CD14-positive monocyte (primary cell): ENCODE measurements at places on chromosomes 5 and 9.
A peak's percentile ranks its signal among the peaks of the same experiment; 100 is the strongest.

DNA sequence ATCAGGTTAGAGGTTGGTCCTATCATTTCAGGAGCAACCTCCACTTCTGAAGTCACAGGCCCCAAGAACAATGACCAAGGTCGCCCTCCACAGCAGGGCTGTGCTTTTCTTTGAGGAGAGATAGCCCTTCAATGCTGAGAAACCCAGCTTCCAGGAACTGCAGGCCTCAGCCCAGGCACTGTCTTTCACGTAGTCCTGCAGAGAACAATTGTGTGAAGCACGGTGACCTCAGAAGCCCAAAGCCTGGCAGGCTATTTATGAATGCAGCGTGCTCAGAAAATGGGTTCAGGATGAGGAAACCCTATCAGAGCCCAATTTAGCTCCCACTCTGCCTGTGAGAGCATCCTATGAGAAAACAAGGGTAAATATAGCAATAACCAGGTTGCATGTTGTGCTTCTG, 388.3 kb downstream of the PLK2 start:
- DNase-seq, result no peak

GRCh38 chr5:90336752-90337151, 72.8 kb downstream of the CETN3 start:
- DNase-seq, result no peak

- DNase-seq, result no peak
These were observed 95.3 kb upstream of the RASGRF2 start for GRCh38 chr5:80864706-80865435.

DNA sequence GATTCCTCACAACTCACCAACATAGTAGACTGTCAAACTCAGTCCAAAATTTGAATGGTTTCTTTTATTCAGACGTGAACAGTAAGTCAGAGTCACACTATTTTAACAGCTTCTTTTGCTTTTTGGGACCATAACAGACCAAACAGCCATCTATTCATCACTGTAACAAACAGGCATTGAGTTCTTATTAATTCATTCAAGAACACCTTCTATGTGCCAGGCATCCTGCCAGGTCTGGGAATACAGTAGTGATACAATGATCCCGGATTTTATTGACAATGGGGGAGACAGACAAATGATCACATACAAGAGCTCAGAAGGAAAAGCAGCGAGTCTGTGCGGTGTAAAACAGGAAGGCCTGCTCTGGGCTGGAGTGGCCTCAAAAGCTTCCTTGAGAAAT, 153.3 kb upstream of the ERCC6L2 start:
- DNase-seq, result no peak

GRCh38 chr9:117046666-117047327, 359.7 kb downstream of the TRIM32 start:
- no peak for DNase-seq

GRCh38 chr5:82142928-82143577, 135.1 kb downstream of the RPS23 start:
- no peak for DNase-seq

DNA sequence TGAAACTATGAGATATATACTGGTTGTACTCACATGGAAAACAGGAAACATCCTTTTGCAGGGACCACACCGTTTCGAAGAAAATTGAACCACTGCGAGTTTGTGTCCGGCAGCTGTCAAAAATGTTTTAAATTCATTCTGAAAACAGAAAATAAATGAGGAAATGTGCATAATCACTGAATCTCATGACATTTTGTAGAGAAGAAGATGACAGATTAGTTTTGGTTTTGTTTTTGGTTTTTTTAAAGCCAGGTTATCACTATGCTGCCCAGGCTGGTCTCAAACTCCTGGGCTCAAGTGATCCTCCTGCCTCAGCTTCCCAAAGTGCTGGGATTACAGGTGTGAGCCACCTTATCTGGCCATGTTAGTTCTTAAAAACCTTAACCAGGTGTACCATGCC, 3.5 kb downstream of the TXNDC8 start:
- no peak for DNase-seq

GRCh38 chr9:86202338-86202882, 57.0 kb downstream of the C9orf153 start:
- DNase-seq, result peak; percentile 40

DNA sequence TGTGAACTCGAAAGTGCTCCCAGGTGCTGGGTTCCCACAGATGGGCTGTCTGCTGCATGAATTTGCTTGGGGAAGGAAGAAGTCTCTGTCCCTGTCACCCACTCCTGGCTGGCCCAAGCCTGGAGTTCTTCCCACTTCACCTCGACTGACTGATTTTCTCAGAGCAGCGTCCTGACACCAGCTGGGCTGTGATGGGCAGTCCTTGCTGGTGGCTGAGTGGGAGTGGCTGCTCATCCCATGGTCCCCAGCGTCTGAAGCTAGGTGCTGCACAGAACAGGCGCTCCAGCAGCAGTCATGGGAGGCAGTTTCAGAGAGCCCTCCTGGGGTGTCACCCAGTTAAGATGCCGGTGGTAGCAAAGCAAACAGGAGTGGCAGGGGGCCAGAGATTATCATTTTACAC, 10.1 kb upstream of the NEURL1B start:
- DNase-seq, result no peak

DNA sequence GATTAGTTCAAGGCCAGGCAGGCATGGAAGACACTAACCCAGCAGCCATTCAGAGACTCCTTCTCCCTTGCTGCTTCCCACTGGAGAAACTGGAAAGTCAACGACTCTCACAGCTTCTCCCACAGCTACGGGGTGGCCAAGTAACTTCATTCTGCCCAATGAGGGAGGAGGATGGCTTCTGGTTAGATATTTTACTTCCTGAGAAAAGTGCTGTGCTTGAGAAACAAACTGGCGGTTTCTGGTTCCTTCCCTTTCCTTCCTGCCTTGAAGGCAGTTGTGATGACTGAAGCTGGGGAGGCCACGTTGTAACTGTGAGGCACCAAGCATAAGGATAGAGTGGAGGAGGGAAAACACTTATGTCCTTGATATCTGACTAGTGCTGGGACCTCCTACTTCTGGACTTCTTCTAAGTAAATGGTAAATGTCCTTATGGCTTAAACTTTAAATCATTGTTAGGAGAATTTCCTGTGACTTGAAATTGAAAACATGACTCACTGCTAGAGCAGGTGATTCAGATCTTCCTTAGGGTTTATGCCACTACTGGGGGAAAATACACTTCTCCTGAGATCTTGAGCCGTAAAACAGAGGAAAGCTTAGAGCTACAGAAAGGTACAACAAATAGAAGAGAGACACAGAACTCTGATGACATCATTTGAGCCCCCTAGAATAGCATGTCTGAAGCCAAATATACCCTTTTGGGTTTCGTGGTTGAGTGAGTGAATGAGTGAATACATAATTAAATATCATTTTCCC, 3.1 kb upstream of the GNPDA1 start:
- peak; percentile 77 for DNase-seq

GRCh38 chr9:89505048-89505447, 7.1 kb upstream of the SEMA4D start:
- DNase-seq, result no peak

DNA sequence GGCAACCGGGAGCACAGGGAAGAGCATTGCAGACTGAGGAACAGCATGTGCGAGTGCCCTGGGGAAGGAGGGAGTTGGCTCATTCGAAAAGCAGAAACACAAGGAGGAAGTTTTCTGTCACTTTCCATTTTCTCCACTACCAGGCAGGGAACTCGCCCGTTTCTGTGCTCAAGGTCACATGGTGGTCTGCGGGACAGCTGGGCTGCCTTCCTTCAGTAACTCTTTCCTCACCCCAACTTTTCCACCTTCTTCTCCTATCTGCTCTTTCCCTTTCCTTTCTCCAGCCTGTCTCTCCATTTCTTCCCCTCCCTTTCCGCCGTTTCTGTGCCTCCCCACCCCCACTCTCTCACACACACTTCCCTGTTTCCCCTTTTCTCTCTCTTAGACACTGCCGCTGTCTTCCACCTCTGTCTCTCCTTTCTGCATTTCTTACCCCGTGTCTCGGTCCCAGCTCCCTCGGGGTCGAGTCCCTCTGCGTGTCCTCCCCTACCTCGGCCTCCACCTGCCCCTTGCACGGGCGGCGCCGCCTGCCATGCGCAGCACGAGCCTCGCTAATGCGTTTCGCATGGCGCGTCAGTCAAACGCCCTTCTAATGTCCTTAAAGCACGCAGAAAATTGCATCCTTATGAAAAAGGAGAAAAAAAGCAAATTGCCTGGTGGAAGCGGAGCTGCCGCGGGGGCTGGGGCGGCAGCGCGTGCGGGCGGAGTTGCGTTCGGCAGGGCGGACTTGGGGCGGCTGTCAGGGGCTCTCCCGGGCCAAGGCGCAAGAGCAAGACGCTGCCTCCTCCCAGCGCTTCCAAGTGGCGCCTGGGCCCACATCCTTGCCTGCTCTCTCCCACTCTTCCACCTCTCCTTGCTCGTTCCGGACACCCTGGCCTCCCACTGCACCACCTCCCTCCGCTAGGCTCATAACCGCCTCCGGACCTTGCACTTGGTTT, 9.5 kb downstream of the BARX1 start:
- peak; percentile 52 for DNase-seq

GRCh38 chr9:117233016-117233415, 181.8 kb downstream of the ASTN2 start:
- DNase-seq, result no peak

DNA sequence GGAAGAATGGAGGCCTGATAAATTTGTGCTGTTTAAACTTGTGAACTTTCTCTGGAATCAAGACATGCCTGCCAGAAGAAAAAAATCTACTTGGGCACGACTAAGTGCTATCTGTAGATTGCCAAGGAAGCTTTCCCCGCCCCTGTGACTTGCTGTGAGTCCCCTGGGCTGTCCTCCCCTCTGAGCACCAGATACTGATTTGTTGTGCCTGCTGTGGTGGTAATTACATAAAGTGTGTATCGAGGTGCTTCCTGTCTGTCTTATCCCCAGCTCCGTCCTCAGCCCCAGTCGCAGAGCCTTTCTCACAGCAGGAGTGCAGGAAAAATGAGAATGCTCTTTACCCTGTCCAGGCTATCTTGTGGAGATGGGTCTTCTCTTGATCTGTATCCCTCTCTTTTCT, 53.9 kb downstream of the TRIO start:
- DNase-seq, result no peak

- DNase-seq, result no peak
These were observed 26.6 kb upstream of the DAB2 start for GRCh38 chr5:39451276-39451941.

GRCh38 chr9:74777136-74777879, 110.4 kb downstream of the TRPM6 start:
- DNase-seq, result peak; percentile 28

GRCh38 chr5:151683444-151683843, 3.3 kb downstream of the SPARC start:
- DNase-seq, result no peak

DNA sequence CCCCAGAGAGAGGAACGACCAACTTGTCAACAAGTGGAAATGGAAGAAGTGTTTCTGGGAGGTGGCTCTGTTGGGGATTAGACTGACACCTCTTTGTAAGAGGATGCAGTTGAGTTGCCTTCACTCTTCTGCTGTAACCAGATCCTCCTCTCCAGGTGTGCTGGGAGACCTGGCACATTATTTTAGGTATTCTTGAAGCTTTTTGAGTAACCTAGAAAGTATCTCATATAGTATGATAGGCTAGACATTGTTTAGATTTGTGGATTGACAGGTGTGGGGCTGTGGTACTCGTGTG, 21.6 kb downstream of the SNX30 start:
- no peak for DNase-seq

GRCh38 chr5:132002757-132003156, 8.7 kb downstream of the ACSL6 start:
- DNase-seq, result no peak

DNA sequence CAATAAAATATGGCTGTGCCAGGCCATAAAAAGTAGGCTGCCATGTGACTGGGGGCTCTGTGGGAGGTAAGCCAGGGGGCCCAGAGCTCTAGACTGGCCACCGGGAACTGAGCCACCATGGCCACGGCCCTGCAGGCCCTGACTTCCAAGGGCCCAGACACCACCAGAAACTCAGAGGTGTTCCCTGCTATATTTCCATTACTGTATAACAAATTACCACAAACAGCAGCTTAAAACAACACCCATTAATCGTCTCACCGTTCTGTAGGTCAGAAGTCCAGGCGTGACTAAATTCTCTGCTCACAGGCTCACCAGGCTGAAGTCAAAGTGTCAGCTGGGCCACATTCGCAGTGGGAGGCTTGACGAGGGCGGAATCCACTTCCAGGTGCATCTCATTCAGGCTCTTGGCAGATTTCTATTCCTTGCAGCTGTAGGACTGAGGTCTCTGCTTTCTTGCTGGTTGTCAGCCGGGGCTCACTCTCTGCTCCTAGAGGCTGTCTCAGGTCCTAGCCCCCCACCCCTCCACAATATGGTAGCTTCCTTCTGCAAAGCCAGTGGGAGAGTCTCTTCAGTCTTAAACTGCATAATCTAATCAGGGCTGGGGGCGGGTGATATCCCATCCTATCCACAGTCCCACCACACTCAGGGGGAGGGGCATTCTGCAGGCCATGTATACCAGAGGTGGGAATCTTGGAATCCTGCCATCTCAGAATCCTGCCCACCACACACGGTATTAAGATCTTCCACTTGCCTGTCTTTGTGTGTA, 125.4 kb downstream of the C5orf15 start:
- DNase-seq, result no peak

DNA sequence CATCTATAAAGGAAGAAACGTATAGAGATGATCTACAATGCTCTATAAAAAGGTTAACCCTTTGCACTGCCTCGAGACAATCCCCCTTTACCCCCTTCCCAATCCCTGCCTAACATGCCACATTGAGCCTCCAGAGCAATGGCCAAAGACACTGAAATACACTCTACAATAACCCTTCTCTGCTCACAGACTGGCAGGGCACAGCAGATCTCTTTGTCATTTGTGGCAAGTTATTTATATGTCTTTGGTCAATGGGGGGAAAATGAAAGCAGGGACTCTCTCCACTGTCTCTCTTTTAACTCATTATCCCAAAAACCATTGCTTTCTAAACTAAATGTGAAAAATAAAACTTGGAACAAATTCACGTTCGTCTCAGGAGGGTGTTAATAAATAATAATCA, 51.7 kb downstream of the PTCH1 start:
- no peak for DNase-seq

DNA sequence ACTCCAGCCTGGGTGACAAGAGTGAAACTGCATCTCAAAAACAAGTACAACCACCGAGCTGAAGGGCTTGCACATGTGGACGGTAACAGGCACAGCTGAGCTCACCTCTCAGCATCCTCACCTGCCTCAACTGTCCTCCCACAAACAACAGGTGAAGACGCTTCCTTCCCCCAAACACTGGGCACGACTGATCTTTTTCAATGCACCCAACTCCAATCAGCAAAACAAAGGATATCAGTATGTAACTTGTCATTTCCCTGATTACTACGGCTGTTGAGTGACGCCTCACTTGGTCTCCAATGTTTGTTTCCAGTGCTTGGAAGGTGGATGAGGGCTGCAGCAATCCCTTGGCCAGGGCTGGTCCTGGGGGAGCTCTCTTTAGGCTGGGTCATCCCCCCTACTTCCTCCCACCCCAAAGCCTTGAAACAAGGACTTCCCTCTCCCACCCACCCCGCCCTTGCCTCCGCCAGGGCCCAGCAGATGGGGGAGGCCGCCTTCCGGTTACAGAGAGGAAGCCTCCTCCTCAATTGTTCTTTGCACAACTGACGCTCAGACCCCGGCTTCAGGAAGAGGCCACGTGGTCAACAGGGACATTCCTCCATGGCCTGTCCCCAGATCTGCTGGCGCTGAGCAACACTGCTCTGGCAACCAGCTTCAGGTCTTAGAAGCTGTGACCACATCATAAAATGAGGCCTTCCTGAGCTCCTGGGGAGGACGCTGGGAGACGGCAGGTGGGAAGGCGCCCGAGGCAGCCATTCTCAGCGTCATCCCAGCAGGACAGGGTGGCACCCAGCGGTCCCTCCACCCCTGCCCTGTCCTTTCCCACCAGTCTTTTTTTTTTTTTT, 5.9 kb downstream of the FAM78A start:
- peak; percentile 81 for DNase-seq

GRCh38 chr5:157150995-157151394, 8.3 kb upstream of the MED7 start:
- no peak for DNase-seq

GRCh38 chr5:5983261-5983980, 394.9 kb downstream of the MED10 start:
- no peak for DNase-seq
